Heart left ventricle (tissue), 16 donors: ENCODE measurements at places on chromosomes 1 and 21. TPM values are rescaled to one million over a fixed set of nuclear protein-coding genes. Genes with fewer than 3 reads are reported as not detected.

Gene THEMIS2
- 5.2 TPM for total RNA-seq

Gene MROH7
- total RNA-seq = 18.6 TPM

Gene CRB1
- 0.25 TPM for total RNA-seq

Gene KRTAP20-4
- total RNA-seq = not detected

Gene STYXL2
- total RNA-seq = 132 TPM

Gene DYNLT5
- total RNA-seq = 0.48 TPM

Gene TINAGL1
- total RNA-seq = 199 TPM

Gene PTGS2
- total RNA-seq = 1.1 TPM

Gene EXO1
- total RNA-seq = 4.1 TPM

Gene PNRC2
- 102 TPM for total RNA-seq

Gene NPHS2
- total RNA-seq = not detected

Gene RGS7
- total RNA-seq = not detected

Gene PRKAB2
- total RNA-seq = 30.6 TPM

Gene ALPL
- 12.3 TPM for total RNA-seq

Gene SLC45A3
- 3.2 TPM for total RNA-seq

Gene CRABP2
- 1.3 TPM for total RNA-seq

Gene LEMD1
- 2.5 TPM for total RNA-seq

Gene OR2T34
- total RNA-seq = not detected

Gene TNFRSF4
- total RNA-seq = 23.8 TPM

Gene CD53
- 7.5 TPM for total RNA-seq

Gene CYB5RL
- 2.8 TPM for total RNA-seq

Gene MEF2D
- total RNA-seq = 93.6 TPM

Gene PALMD
- total RNA-seq = 75.9 TPM

Gene LCE6A
- total RNA-seq = not detected

Gene FCRL5
- not detected for total RNA-seq

Gene HSPA6
- 0.27 TPM for total RNA-seq

Gene TCEA3
- 49.7 TPM for total RNA-seq

Gene MTARC2
- 24.2 TPM for total RNA-seq

Gene SMG7
- 43.3 TPM for total RNA-seq

Gene GBP7
- total RNA-seq = not detected

Gene CLIC4
- total RNA-seq = 917 TPM

Gene C2CD4D
- not detected for total RNA-seq

Gene BEND5
- 1.8 TPM for total RNA-seq

Gene KRTAP21-2
- total RNA-seq = not detected

Gene TPTE
- not detected for total RNA-seq

Gene RAB42
- 0.49 TPM for total RNA-seq

Gene SLAMF6
- 0.31 TPM for total RNA-seq

Gene KRTAP19-3
- total RNA-seq = not detected

Gene ICOSLG
- total RNA-seq = 1.5 TPM

Gene TCHH
- not detected for total RNA-seq
